ENCODE measurements at places on chromosomes 2 and 18.

DNA sequence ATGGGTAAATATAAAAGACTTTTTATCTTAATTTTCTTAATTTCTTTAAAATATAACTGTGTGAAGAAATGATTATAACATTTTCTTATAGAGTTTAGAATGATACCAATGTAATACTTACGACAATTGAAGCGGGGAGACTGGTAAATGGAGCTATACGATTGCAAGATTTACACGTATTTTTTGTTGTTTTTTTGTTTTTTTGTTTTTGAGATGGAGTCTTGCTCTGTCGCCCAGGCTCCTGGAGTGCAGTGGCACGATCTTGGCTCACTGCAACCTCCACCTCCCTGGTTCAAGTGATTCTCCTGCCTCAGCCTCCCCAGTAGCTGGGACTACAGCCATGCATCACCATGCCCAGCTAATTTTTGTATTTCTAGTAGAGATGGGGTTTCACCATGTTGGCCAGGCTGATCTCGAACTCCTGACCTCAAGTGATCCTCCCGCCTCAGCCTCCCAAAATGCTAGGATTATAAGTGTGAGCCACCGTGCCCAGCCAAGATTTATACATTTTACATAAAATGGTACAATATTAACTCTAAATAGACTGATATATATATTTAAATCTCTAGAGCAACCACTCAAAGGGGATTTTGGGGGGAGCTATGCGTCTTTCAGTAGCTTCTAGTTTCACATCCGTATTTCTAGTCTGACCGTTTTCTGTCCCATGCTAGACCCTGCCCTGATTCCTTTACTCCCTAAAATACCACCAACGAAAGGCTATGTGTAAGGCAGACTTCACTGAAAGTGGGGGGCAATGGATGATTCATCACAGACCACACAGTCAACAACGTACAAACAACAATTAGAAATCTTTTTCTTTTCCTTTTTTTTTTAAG is 28.2 kb upstream of the ATG16L1 start:
- DNase-seq: no peak

DNA sequence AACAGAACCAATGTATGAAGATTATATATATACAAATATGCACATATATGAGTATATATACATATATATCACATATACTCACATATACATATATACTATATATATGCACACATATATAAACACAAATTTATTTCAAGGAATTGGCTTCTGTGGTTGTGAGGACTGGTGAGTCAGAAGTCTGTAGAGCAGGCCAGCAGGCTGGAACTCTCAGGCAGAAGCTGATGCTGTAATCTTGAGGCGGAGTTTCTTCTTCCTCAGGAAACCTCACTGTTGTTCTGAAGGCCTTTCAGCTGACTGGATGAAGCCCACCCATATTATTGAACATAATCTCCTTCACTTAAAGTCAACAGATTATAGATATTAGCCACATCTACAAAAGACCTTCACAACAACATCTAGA is 143.9 kb upstream of the CREB1 start:
- DNase-seq: no peak

GRCh38 chr2:169775765-169776164 is 22.9 kb upstream of the SSB start:
- DNase-seq: no peak

GRCh38 chr2:54053830-54054229 is 61.6 kb upstream of the ACYP2 start:
- no peak for DNase-seq

- DNase-seq: no peak
These were observed 259.0 kb downstream of the HNMT start for GRCh38 chr2:138223319-138223718.

DNA sequence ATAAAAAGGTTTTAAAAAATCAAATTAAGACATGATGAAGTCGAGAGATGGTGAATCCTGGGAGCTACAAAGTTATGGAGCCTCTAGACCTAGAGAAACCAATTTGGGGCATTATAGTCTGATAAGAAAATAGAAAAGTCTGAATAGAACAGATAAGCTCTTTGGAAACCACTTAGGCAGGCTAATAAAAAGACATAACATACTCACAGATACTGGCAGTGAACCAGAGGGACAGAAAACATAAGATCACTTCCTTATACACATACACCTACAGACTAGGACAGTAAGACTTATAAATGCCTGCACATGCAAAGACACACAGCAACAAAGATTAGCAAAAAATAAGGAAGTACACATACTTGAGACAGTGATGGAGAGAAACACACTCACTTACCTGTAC is 20.0 kb downstream of the SMC6 start:
- DNase-seq: no peak

- no peak for DNase-seq
These were observed 76.4 kb downstream of the ASB1 start for GRCh38 chr2:238502956-238503791.

DNA sequence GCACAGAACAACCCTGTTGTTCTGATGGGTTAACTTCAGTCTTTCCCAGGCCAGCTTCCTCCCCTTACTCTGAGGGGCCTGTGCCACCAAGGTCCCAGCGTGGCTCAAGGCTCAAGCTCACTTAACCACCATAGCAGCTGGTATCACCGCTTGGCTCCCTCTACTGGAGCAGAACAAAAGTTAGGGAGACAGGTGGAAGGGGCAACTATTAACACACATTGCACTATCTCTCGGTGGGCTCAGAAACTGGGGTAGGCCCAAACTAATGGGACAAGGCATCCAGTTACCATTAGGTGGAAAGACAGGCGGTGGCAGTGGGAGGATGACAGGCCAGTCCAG is 88.7 kb upstream of the ATL2 start:
- no peak for DNase-seq

DNA sequence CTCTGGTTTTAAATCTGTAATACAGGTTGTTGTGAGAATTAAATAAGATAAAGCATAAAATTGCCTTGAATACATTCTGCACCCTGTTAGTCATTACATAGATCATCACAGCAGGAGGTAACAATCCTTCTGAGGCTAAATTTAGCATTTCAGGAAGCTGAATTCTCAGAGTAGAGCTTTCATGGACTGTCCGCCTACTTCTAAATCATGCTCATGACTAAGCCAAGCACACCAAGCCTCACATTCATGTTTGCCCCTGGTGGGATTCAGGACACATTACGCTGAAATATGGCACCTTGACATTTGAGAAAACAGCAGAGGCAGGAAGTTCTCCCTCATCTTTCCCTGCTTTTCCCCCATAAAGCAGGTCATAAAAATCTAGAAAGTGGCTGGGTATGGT is 16.6 kb upstream of the PIK3C3 start:
- no peak for DNase-seq

All from forelimb muscle (tissue), 1 donor.